ENCODE measurements at places on chromosomes 2 and 18. TPM values are rescaled to one million over a fixed set of nuclear protein-coding genes. Genes with fewer than 3 reads are reported as not detected.

The EN1 gene
- total RNA-seq: not detected

The IL1R1 gene
- total RNA-seq: 0.11 TPM

The B4GALT6 gene
- 2.1 TPM for total RNA-seq

The COBLL1 gene
- total RNA-seq: 0.02 TPM

The LYPD6 gene
- total RNA-seq: not detected

The TMEM37 gene
- not detected for total RNA-seq

The CROCC2 gene
- not detected for total RNA-seq

The SLC9A4 gene
- total RNA-seq: 0.11 TPM
